ENCODE measurements at places on chromosomes 5 and 9.
A peak's percentile ranks its signal among the peaks of the same experiment; 100 is the strongest.

GRCh38 chr9:134847752-134848432 lies 32.7 kb upstream of the FCN2 start:
- no peak for DNase-seq

- no peak for DNase-seq
Observed at GRCh38 chr5:3828761-3829160, 233.1 kb downstream of the IRX1 start.

- DNase-seq = no peak
Observed at GRCh38 chr9:117706421-117707116, 2.4 kb downstream of the TLR4 start.

- no peak for DNase-seq
Observed at GRCh38 chr5:74992791-74993190, 59.6 kb downstream of the GCNT4 start.

GRCh38 chr9:98836206-98836605 lies 28.7 kb downstream of the GALNT12 start:
- no peak for DNase-seq

GRCh38 chr5:57094753-57095683 lies 78.8 kb upstream of the GPBP1 start:
- DNase-seq = no peak

DNA sequence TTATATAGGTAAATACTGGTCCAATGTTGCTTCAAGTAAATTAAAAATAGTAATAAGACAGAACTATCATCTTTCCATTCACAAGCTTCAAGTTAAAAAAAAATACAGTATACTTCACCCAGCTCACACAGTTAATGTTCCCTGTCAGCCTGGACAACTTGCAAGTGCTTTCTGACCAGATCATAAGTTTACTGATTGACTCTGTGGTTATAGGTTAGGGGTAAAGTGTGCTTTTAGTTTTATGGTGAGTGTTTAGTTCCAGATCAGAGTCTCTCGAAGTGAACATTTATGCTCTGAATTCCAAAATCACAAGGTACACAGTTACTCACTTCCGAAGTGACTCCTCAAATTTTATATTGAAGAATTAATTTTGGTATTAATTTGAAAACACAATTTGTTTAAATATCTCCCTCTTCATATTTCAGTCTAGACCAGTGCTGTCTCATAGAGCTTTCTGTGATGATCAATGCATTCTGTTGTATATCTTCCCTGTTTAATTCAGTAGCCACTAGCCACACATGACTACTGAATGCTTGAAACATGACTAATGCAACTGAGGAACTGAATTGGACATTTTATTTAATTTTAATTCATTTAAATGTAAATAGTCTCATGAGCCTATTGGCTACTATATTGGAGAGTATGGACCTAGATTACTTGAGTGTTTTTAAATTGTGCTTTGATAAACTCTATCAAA lies 90.7 kb downstream of the MEF2C start:
- no peak for DNase-seq

DNA sequence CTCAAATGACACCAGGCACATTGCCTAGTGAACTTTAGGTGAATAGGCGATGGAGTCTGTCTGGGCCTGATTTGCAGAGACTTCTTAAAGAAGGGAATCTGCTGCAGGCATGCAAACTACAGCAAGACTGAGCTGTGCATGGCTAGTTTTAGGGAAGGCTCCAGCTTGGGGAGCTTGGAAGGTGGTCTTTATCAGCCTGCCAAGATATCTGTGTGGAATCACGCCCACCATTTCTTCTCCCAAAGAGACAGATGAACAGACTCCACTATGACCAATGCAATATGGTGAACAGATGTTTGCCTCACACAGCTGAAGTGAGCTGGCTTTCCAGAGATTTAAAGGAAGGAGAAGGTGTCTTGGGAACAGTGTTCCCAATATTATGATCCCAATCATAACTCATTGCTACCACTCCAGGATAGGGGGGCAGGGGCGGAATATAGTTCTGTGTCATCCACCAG lies 129.0 kb upstream of the HMHB1 start:
- peak; percentile 84 for DNase-seq

GRCh38 chr5:146755793-146756192 lies 122.8 kb downstream of the PPP2R2B start:
- no peak for DNase-seq

DNA sequence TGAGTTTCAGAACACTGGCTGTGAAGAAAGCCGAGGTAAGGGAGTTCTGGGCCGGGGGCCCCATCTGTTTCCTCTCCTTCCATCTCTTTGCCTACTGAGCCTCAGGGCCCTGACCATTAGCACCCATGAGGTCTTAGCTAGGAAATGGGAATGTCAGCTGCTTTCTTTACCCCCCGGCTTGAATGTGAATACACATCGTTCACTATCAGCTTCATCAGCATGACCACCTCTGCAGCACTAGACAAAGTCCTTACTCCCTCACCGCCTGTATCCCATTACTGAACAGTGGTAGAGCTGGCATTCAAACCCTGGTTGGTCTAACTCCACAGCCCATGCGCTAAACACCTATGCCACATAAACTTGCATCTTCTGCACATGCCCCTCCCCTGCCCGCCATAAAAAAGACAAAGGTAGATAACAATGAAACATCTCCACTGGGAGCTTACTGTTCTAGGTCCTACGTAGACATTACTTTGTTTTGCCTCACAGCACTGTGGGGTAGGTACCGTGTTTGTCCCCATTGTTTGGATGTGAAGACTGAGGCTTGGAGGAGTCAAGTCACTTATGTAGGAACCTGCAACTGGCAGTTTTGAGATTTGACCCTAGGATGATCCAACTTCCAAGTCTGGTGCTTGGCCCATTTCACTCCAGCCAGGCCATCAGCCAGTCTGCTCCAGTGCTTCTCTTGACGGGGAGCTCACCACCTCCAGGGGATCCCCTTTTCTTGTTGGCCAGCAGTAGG lies 93.3 kb downstream of the AMBP start:
- DNase-seq = no peak

- DNase-seq = peak; percentile 41
Observed at GRCh38 chr5:111072949-111073682, 1.6 kb downstream of the TSLP start.

DNA sequence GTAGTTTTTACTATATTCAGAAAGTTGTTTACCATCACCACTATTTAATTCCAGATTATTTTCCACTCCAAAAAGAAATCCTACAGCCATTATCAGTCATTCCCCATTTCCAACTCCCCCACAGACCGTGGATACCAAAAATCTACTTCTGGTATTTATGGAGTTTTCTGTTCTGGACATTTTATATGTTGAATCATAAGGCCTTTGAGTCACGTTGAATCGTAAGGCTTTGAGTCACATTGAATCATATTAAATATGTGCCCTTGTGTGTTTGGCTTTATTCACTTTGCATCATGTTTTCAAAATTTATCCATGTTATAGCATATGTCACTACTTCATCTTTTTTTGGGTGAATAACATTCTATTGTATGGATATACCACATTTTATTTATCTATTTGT lies 454.1 kb upstream of the NUDT12 start:
- no peak for DNase-seq

DNA sequence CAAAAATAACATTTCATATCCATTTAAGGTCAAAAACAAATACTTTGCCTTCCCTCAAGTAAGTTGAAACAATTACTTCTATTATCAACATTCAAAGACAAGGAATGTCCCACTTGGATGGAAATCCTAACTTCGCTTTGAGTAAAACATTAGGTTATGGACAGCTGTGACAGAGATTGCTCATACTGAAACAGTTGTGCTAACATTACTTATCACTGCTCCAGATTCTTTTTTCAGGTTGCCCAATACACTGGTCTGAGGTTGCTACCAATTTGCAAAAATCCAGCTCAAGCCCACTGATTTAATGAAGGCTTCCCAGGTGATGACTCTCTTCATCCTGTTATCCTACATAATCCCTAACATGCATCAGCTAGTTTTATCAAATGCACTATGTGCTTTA lies 98.3 kb downstream of the UBAP2 start:
- no peak for DNase-seq

- no peak for DNase-seq
Observed at GRCh38 chr5:107469485-107470294, 201.0 kb downstream of the EFNA5 start.

GRCh38 chr5:169411786-169412430 lies 111.0 kb upstream of the SLIT3 start:
- no peak for DNase-seq

DNA sequence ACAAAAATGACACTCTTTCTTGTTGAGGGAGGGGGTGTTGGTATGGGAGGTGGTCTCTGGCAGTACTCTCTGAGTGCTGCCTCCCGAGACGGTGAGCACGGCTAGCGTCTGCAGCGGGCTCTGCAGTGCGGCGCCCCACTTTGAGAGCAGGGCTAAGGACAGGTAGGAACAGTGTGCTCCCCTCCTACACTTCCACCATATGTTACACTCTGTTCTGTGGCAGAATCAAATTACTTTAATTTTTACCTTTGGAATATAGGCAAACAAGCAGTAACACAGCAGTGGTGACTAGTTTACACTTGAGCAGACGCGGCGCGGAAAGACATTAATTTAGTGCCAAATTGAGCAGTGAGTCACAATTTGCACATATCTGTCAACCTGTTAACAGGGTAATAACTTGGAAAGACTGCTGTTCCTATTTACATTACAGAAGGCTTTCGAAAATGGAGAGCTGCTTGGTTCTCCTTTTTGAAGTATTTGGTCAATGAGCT lies 136.3 kb downstream of the MED27 start:
- DNase-seq = no peak

GRCh38 chr9:95017661-95018060 lies 291.2 kb downstream of the AOPEP start:
- DNase-seq = no peak

DNA sequence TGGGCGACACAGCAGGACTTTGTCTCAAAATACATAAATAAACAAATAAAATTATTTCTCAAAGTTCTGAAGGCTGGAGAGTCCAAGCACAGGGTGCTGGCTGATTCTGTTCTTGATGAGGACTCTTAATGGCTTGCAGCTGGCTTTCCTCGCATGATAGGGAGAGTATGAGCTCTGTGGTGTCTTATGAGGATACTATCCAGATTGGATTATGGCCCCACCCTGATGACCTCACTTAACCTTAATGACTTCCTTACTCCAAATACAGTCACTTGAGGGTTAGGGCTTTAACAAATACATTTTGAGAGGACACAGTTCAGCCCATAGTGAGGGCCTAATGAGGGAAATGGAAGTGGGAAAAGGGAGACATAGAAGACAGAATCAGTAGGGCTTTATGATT lies 87.7 kb downstream of the FOCAD start:
- DNase-seq = no peak

GRCh38 chr9:80359291-80359690 lies 787.5 kb downstream of the TLE4 start:
- DNase-seq = no peak

GRCh38 chr5:139446956-139447779 lies 7.8 kb upstream of the DNAJC18 start:
- no peak for DNase-seq

DNA sequence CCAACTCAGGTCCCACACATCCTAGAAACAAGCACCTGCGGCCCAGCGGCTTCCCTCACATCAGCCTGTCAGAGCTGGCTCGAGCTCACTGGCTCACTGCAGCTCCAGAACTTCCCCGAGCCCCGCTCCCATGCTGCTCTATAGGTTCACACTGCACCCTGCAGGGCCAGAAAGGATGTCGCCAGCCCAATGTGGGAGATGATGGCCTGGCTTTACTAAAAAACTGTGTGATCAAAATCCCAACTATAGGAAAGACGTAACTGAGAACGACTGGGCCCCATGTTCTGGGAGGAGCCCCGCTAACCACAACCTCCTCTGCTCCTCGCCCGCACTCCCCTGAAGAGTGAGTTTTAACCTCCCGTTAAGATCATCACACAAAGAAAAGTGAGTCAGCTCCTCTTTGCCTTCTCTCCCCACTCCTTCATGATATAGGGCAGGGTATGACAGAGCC lies 4.6 kb downstream of the SURF4 start:
- DNase-seq = no peak

GRCh38 chr9:33466565-33467495 lies 6.9 kb downstream of the NOL6 start:
- DNase-seq = peak; percentile 52

- DNase-seq = no peak
Observed at GRCh38 chr9:84849049-84849448, 179.5 kb downstream of the NTRK2 start.
